Activated naive CD8-positive, alpha-beta T cell treated with anti-CD3 and anti-CD28 coated beads, Interleukin-2, amount 50 U/mL, for 16 hours (primary cell): ENCODE measurements at places on chromosomes 5 and 9.

- DNase-seq: no peak
Measured at GRCh38 chr5:129909225-129909624, 5.0 kb downstream of the CHSY3 start.

DNA sequence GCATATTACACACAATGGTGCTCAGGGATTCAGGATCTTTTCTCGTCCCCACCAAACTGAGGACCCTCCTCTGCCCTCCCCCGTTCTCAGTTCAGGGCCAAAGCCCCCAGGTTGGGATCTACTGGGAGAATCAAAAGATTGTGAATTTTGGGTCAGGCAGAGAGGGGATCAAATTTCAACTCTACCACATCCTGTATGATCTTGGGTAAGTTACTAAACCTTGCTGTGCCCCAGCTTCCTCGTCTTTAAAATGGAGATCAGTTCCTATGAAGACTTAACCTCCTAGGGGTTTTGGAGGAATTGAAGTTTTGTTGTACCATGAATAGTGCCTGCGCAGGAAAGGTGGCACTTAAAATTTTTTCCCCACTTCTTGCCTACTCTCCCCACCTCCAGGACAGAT lies 62.4 kb downstream of the RAI14 start:
- DNase-seq: no peak

- DNase-seq: no peak
Measured at GRCh38 chr5:10912435-10912834, 151.4 kb upstream of the DAP start.

- DNase-seq: no peak
Measured at GRCh38 chr5:86403190-86403589, 214.6 kb upstream of the COX7C start.

DNA sequence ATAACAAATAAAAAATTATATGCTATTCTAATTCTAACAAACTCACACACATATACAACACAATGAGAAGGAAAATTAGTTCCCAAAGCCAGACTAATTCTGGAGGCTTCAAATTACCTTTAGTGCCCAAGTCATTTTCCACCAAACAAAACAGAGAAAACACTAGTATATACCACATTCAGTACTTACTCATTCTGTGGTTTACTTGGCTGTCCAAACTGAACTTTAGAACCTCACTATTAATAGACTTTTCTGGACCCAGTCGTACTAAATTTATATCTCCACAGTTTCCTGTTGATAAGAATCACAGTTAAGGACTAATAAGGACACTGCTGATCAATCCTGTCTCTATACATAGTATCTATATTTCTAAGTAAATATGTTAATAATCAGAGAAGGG lies 66.4 kb downstream of the SETX start:
- DNase-seq: no peak

DNA sequence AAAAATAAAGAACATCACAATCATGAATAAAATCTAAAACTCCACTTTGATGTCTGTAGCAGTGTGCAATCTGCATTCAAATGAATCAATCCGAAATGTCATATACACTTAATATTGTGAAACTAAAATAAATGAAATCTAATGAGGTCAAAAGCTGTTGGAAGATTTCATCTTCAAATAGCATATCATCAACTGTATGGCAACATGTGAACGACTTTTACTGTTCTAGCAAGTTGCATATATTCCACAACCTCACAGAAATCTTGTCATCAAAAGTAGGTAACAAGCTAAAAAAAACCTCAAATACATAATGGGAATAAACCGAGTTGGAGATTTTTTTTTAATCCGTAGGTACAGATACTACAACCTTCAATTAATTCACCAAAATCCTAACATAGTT lies 1.2 kb downstream of the PTBP3 start:
- no peak for DNase-seq

DNA sequence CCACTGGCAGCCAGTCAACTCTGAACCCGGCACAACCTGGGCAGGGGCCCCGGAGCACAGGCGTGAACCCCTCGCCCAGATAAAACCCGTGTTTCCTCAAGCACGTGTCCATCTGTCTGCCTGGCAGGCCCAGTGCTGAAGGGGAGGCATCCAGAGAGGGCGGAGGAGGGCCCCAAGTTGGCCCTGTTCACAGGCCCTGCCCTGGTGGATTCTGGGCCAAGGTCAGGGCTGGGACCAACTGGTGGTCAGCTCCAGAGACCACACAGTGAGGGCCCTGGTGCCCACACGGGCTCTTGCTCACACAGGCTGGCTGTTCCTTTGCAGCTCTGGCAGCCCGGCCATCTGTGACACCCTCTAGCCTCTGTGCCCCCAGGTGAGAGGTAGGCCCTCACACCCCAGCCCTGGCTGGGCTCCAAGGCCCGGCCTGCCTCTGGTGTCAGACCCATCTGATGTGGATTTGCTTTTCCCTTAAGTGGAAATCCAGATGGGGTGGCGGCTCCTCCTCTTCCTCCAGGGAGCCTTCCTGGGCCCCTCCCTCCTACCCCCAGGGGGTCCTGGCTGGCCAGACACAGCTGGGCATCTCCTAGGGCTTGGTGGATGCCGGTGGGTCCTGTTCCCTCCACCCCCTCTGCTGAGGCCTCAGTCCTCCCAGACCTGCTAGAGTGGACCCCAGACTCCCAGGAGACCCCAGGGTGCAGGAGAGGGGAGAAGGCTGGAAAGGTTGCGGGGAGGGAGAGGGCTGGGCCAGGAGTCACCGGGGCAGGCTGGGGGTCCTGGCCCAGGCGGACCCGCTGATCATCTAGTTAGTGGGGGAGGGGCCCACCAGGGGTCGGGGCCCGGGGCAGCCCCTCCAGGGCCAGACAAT lies 525 bp upstream of the STPG3 start:
- no peak for DNase-seq

DNA sequence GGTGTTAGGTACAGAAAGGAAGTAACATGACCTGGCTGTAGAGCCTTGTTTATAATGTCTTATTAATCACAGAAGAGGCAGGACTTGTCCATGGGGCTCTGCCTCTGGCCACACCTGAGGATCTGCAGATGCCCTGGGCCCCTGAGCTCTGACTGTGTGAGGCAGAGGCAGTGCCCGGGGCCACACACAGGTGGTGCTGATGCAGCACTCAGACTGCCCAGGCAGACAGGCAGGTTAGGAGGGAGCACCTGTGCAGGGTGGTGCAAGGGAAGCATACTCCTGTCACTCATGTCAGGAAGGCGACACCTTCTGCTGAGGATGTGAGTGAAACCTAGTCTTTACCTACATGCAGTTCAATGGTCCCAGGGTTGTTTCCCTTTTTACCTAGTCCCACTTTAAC lies 88.7 kb downstream of the CFAP90 start:
- DNase-seq: no peak

DNA sequence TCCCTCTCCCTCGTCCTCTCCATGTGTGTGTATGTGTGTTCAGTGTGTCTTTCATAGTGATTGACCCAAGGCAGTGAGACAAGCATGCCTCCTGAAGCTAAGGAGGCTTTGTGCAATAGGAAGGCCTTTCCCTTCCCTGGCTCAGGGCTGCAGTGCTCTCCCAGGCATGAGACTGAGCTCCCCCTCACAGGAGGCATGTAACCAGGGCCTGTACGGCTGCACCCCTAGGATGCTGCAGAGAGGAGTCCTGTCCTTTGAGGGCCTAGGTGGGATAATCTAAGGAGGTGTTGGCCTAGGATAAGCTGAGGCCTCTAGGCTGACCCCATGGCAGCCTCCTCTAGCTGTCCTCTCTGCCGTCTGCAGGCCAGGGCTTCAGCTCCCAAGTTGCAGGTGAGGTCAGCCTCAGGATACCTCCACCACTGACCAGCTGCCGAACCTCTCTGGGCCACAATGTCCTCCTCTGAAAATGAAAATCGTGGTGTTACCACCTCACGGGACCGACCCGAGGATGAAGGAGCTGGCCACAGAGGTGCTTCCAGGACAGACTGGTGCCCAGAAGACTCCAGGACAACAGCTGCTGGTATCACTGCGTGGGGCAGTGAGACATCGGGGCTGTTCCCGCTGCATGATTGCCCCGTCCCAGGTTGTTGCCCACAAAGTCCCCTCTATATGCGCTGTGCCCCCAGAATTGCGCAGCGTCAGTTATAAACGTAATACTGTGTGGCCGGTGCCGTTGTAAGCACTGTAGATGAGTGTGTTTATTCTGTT lies 129.6 kb downstream of the BARX1 start:
- DNase-seq: no peak
